Vagina (tissue), 2 donors: ENCODE measurements at places on chromosomes 6 and 20.

DNA sequence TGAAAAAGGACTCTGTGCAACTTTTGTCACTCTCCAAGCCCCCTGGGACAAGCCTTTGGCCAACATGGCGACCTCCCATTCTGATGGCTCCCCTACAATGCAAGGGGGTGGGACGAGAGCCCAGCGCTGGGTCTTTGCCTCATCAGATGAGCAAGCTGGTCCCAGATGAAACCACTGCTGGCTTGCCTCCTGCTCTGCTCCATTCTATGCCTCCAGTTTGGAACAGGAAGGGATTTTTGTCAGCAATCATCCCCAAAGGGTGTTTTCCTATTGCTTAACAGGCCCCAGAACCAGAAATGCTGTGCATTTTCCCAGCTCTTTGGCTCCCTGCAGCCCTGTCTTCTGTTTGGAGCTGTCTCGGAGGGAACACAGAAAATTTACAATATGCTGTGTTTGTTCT is 412.7 kb downstream of the MAFB start:
- DNase-seq = no peak

DNA sequence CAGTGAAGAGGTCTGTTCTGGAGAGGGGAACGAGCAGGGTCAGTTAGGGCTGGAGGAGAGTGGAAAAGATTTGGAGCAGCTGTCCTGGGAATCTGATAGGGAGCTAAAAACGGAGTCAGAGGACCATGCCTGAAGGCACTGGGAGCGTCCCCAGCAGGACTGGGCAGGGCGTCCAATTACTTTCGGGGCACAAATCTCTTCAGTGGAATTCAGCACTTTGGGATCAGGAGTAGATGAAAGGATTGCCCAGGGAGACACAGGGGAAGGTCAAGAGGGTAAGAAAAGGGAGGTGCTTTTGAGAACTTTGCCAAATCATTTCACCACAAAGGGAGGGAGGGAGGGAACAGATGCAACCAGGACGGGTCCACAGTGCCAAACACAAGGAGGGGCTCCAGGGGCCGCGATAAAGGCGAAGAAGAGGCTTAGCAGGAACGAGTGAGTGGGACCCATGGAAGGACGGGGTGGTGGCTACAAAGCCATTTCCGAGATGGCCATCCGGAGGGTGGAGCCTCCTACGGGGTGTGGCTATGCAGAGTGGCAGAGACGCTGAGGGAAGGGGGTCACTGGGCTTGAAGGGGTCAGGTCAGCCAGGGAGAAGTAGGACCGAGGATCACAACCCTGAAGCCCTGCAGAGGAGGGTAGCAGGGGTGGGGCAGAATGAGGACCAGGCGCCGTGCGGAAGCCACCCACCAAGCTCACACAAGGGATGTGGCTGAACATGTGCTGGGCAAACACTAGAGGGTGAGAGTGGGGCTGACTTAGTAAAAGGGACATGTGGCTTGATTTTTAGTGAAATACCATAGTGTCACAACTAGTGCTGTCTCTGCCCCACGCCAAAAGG is 180.0 kb upstream of the RREB1 start:
- no peak for DNase-seq

- no peak for DNase-seq
These were observed 13.8 kb upstream of the PTPRA start for GRCh38 chr20:2859330-2860121.

- no peak for DNase-seq
These were observed 101.5 kb upstream of the BACH2 start for GRCh38 chr6:90397929-90398674.

DNA sequence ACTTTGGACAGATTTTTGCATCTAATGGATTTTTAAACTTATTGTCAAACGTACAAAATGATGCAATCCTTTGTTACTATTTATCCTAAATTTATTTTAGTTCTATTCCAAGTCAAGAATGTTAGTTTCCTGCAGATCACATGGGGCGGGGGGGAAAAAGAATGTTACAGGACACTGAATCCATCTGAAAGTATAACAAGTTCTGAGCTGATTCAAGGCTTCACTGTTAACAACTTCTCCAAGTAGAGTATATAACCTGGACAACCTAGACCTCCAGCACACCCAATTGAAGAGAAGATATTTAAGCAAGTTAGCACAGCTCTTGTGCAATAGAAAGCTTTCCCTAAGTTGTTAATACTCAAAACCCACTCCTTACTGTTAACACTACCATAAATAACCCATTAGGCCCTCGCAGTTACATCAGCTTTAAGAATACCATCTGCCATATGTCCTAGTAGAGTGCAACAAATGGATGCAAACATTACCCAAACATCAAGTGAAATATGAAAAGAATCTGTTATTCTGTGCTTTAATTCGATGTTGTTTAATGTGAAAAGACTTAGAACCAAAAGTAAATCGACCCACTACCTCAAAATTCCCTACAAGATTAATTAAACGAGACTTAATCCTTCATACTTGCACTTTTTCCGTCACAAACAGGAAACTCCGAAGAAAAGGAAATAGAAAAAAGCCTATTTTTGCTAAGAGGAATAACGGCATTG is 1.3 kb downstream of the SEC63 start:
- no peak for DNase-seq

GRCh38 chr6:4088704-4089103 is 9.8 kb upstream of the FAM217A start:
- no peak for DNase-seq
